ENCODE measurements at places on chromosomes 3 and 15.
A peak's percentile ranks its signal among the peaks of the same experiment; 100 is the strongest.

DNA sequence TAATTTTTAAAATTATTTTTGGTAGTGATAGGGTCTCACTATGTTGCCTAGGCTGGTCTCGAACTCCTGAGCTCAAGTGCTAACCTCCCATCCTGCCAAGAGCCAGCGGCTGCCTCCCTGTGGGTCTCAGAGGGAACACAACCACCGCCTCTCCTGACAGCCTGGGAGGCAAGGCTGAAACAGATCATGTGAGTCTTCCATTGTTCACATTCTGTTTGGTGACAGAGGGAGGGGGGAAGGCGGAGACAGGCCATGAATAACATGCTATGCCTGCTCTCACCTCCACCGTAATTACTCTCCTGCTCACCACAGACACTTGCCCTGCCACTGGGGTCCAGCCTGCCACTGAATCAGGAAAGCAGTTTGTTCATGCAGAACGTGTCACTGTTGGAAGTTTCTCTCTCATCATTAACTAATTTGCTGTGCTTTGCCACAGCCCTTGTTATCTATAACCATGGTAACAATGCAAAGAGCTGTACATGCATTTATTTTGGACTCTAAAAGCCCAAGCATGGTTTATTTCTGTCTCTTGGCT lies 78.4 kb upstream of the RASGRF1 start:
- peak; percentile 58 for DNase-seq

DNA sequence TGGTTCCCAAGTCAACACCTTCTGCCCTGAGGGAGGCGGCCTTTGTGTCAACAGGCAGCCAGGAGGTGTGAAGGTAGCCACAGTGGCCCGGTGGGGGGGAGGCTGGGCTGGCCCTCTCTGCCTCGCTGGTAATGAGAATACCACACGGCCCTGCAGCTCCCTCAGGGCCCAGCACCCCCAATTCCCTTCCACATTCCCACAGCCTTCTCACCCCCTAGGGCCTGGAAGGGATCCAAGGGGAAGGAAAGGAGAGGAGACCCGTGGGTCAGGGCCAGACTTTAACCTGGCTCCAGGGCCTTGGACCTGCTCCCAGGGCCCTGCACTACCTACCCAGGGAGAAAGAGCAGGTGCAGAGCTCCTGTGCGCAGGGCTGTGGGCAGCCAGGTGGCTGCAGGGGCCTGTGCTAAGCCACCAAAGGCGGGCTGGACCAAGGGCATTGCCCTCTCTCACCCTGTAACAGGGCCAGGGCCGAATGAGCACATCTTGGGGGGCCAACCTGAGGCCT lies 8.7 kb upstream of the MESP2 start:
- no peak for DNase-seq

GRCh38 chr15:66302489-66303278 lies 9.3 kb downstream of the DIS3L start:
- no peak for DNase-seq

GRCh38 chr3:195102609-195103467 lies 168.1 kb downstream of the XXYLT1 start:
- DNase-seq: no peak

DNA sequence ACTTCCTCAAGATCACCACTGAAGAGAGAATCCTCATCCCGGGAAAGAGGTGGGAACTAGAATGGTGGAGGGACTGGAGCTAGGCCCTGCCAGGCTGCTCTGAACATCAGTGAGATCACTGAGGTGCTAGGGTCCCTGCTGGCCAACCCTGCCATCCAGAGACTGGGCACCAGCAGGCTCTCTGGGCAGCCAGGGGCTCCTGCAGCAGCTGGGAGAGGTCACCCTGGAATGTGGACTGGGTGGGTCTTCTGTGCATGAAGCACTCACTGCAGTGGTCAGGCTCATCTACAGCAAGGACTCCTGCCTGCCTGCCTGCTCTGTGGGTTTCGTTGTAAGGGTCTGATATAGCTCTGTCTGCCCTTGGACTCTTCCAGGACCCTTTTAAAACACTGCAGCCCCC lies 24.9 kb downstream of the ALS2CL start:
- no peak for DNase-seq

- DNase-seq: no peak
Measured at GRCh38 chr15:25879438-25879837, 16.3 kb upstream of the ATP10A start.

DNA sequence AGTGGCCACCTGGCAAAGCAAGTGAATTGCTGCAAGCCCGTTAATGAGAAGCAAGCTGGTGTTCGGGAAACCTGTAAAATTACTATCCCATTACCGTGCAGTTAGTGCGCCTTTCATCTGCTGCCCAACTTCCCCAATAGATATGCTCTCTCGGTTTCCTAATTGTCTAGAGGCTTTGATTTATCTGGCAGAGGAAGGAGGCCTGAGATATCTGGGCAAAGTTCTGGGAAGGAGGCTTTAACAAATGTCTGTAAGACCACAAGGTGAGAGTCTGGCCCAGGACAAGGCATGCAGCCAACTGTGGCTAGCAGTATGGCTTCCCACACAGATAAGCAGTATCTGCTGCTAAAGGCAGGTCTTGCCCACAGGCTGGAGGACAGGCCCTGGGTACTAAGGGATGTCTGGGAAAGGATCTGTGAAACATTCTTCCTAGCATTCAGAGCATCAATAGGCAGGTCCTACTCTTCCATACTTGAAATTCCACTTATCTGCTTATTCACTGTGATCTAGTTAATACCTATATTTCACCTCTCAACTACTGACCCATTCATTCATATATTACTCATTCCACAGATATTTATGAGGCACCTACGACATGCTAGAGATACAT lies 130.0 kb upstream of the SLC2A2 start:
- no peak for DNase-seq

- no peak for DNase-seq
Measured at GRCh38 chr3:111335512-111336303, 206.3 kb upstream of the CD96 start.

- DNase-seq: no peak
Measured at GRCh38 chr3:184372911-184373310, 5.1 kb downstream of the THPO start.

- no peak for DNase-seq
Measured at GRCh38 chr3:11060500-11061251, 68.1 kb downstream of the SLC6A1 start.

GRCh38 chr15:71336671-71337070 lies 221.4 kb downstream of the THSD4 start:
- DNase-seq: no peak

DNA sequence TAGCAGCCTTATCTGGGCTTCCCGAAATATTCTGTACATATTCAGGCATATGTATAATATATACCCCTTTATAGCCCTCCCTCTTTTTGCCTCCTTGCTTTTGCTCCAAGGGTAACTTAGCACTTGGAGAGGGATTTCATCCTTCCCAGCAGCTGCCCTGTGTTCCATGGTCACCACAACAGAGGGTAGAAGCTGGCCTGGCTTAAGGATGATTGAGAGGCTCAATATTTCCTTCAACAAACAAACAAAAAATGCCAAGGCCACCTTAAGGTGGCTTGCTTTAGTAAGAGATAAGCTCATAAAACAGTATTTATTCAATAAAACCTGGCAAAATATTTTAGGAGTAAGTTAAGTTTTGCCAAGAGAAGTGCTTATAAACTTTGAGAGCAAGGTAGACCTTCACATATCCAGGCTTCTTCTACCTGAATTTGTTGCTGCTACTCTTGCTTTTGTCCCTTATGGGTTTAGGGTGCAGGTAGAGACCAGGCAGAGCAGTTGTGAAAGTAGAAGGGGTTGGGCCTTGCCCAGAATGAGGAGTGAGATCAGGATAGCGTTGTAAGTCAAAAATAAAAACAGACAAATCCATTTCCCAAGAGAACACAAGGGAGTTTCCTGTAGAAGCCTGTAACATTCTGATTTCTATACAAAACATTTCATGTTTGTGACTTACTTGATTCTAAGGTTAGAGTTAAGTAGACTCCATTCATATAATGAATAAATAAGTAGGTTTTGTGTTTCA lies 52.7 kb upstream of the ATOSA start:
- no peak for DNase-seq

DNA sequence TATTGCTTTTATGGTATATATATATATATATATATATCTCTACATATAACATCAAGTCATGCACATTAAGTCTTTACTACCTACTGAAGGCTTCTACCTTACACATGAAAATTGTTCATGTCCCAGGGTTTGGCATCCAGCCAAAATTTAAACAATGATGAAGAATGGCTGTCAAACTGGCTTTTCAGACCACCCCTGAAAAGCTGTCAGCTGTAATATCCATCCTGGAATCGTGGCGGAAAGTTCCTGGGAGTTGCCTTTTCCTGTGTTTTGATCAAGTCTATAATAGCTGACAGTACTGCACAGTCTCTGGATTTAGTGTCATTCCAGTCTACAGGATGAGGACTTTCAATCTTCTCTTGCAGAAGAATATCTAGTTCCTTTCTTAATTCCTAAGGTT lies 48.3 kb downstream of the DHX36 start:
- no peak for DNase-seq

DNA sequence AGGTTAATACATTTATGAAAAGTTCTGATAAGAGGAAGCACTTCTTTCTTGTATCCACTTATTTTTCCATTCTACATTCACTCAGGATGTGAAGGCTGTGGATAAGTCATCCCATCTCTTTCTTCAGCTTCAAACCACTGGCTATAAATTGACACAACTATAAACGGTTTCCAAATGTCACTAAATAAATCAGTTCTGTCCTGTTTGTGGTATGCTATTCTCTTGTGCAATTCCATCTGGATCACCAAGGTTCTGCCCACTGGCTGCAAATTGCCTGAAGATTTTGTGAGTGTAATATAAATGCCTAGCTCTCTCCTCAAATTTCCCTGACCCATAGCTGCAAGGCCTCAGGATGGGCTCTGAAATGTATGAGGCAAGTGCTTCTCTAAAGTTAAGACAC lies 7.1 kb upstream of the LMOD3 start:
- DNase-seq: no peak

DNA sequence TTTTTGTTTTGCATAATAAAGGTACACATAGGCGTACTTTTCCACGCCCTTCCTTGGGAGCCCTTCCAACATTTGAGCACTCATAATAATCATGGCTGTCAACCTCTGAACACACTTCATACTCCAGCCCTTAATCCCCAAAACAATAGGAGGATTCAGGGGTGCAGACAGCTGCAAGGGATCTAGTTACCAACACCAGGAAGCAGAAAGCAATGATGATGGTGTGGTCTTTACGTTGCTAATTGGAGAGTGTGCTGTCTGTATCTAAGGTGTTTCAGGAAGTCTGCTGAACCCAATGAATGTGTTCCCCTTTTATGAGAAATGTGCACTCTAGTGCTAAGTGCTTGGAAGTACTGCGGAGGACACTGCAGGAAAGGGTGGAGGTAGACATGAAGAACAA lies 60.3 kb upstream of the PDZRN3 start:
- DNase-seq: no peak

DNA sequence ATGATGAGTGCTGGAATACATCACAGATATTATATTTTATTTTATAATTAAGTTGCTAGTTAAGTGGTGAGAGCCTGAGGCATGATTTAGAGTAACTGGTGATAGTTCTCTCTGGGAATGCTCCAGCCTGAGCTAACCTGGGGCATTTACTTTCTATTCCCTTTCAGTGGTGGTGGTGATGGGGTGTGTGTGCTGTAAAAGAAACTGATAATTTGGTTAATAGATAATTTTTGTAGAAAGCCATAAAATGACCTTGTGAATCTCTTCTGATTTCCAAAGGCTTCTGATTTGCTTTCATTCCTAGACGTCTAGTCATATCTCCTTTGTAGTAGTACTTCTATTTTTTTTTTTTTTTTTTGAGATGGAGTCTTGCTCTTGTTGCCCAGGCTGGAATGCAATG lies 46.8 kb upstream of the DPPA4 start:
- no peak for DNase-seq

GRCh38 chr3:32706348-32707025 lies 21.5 kb downstream of the CNOT10 start:
- no peak for DNase-seq

GRCh38 chr15:70507772-70508371 lies 255.5 kb downstream of the UACA start:
- no peak for DNase-seq

GRCh38 chr3:189076449-189076848 lies 95.3 kb upstream of the TPRG1 start:
- no peak for DNase-seq

GRCh38 chr3:181327349-181327748 lies 337.8 kb upstream of the DNAJC19 start:
- DNase-seq: no peak
